NCI-H1436 treated with DMSO at 0.1 percent for 48 hours (cell line): ENCODE measurements at places on chromosomes 6 and 20.

DNA sequence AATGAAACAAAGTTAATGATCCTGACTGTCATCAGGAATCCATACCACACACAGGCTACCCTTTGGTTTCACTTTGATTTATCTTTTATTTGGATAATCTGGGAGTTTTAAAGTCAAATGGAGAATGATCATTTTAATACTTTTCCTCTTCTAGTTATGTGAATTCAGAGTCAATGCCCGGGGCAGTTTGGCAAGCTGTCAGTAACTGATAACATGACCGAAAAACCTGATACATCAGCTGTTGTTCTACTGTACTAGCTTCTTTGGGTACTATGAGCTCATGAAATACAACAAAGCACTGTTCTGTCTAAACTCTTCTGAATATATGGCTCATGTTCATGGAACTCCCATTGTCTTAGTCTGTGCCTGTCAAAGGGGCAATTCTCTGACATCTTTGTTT lies 30.2 kb downstream of the KLHL31 start:
- DNase-seq, result no peak

- DNase-seq, result no peak
These were observed 33.6 kb downstream of the SAMHD1 start for GRCh38 chr20:36917943-36918342.

- DNase-seq, result no peak
These were observed 64.5 kb downstream of the ATP9A start for GRCh38 chr20:51703400-51704287.

DNA sequence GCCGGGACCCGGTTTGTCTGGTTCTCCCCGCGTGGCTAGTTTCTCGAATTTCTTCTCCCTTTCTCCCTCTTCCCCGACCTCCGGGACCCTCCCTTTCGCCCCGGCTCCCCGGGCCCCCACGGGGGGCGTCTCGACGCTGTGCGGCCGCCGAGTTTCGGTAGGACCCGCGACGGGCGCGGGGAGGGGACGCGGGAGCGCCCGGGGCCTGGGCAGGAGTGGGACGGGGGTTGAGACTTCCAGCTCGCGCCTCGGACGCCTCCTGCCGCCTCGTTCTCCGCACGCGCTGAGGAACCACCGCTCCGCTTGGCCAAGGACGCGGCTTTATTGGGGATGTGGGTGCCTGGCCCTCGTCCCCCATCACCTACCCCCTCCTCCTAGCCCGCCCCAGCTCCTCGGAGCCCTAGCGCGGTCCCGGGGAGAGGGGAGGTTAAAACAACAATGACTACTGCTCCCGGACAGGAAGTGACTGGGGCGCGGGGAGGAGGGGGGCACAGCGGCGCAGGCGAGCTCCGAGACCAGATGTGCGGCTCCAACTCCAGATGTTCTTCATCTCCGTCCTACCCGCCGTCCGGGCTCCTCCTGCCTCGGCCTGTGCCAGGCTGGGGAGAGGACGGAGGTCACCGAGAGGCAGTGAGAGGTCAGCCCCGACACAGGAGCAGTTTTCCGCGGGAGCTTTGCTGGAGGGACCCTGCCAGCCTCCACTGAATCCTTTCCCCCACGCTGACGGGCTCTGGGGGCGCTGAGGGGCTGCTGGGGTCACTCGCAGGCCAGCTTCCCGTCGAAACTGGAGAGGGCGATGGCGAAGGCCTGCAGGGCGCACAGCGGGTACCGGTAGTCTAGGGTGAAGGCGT lies 917 bp upstream of the TEAD3 start:
- DNase-seq, result no peak

DNA sequence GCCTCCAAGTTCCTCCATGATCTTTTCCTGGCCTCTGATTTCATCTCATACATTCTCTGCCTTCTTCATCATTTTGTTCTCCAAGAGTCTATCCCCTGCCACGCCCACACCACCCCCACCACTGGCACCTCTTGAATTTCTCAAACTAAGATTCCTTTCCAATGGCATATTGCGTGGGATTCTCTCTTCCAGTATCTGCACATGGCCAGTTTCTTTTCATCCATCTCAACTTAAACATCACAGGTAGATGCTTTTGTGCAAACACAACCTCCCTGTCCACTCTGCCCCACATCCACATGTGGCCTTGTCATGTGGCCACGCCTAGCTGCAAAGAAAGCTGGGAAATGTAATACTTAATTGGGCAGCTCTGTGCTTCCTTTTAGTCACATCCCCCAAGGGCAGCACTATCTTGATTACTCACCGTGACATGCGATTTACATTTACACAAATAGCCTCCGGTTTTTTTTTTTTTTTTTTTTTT lies 33.4 kb upstream of the ZMYND8 start:
- DNase-seq, result no peak

DNA sequence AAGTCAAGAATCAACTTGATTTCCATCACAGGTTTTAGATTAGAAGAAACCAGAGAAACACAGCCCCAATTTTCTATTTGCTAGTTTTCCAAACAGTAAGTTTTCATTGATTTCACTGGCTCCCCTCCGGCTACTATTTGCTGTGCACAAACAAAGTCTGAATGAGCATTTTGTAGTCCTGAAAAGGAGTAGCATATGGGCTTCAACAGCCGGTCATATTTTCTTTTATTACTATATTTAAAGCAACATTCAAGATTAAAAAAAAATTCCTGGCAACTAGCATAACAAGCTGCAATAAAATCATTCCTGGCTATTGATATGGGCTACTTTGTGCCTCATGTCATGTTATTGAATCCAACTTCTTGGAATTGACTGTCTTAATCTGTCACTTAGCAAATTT lies 48.3 kb downstream of the CARMIL1 start:
- no peak for DNase-seq
